ENCODE measurements at places on chromosomes 5 and 9. TPM values are rescaled to one million over a fixed set of nuclear protein-coding genes. Genes with fewer than 3 reads are reported as not detected.

GRCh38 chr9:78303377-78304062 is 6.6 kb downstream of the PSAT1 start:
- DNase-seq, result no peak
- H3K27me3 ChIP-seq, result no peaks in the 10 kb centered on the region
- no peak overlapping the region for H3K4me3 ChIP-seq
- H3K4me1 ChIP-seq, result peaks cover 29% of the 10 kb centered on the region
- peak overlapping the region; percentile 3 for H3K27ac ChIP-seq

- H3K36me3 ChIP-seq, result no peaks in the 10 kb centered on the region
- no peaks in the 10 kb centered on the region for H3K27me3 ChIP-seq
- DNase-seq, result no peak
- H3K4me3 ChIP-seq, result no peak overlapping the region
Measured at GRCh38 chr5:59537961-59538749, 355.4 kb downstream of the PDE4D start.

Gene PCDHGA3
- 0.33 TPM for polyA plus RNA-seq

Gene LCN15
- polyA plus RNA-seq, result not detected

- no peaks in the 10 kb centered on the region for H3K4me1 ChIP-seq
- DNase-seq, result peak; percentile 97
- H3K27ac ChIP-seq, result no peak within 1 kb of the TSS
- no peaks in the 10 kb centered on the region for H3K27me3 ChIP-seq
Measured at GRCh38 chr9:93058355-93059010, at the start of gene SUSD3. Gene SUSD3, plus strand, starts transcription at chr9:93058701. Its CDS starts 42 bp downstream, at chr9:93058743.

Gene PTGDS
- polyA plus RNA-seq, result not detected

GRCh38 chr5:138955671-138956295 is 80.6 kb upstream of the LRRTM2 start:
- no peak overlapping the region for H3K27ac ChIP-seq
- H3K4me1 ChIP-seq, result peaks cover 16% of the 10 kb centered on the region
- no peak overlapping the region for H3K4me3 ChIP-seq

- H3K4me3 ChIP-seq, result no peak overlapping the region
- no peak overlapping the region for H3K27ac ChIP-seq
- H3K27me3 ChIP-seq, result no peaks in the 10 kb centered on the region
- H3K4me1 ChIP-seq, result no peaks in the 10 kb centered on the region
Measured at GRCh38 chr5:155780260-155780659, 546.7 kb upstream of the SGCD start.

- H3K4me3 ChIP-seq, result no peak overlapping the region
- DNase-seq, result no peak
- peak overlapping the region; percentile 34 for H3K27ac ChIP-seq
- H3K4me1 ChIP-seq, result peaks cover 30% of the 10 kb centered on the region
Measured at GRCh38 chr5:160293901-160294561, 18.3 kb downstream of the CCNJL start.

Gene CBY3
- polyA plus RNA-seq, result not detected

DNA sequence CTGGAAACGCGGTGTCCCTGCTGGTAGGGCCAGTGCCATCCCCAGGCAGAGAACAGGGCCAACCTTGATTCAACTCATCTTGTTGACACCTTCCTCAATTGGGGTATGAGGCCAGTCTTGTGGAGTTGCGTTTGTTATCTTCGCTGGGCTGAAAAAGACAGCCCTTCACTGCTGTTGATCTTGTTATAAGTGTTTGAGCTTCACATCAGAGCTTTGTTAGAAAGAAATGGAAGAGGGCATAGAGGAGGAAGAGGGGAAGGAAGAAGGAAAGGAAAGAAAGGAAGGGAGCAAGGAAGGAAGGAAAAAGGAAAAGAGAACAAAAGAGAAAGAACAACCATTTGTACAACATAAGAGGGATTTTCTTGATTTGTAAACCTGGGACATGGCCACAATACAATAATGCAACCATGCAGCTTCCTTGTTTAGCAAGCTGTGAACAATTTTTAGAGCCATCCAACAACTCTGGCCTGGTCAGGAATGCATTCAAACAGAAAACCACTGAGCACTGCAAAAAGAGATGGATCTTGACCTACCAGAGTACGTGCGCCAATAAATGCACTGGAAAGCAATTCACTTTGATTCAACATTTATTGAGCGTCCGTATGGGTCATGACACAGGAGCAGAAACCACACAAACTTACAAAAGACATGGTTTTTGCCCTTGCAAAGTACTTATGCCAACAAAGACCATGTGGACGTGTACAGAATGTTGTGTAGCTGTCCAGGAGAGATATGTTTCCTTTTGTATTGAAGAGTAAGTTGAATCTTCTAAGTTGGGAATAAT is 152.9 kb downstream of the TLE1 start:
- no peak overlapping the region for H3K27ac ChIP-seq
- H3K4me3 ChIP-seq, result no peak overlapping the region
- no peaks in the 10 kb centered on the region for H3K36me3 ChIP-seq
- H3K27me3 ChIP-seq, result no peaks in the 10 kb centered on the region

DNA sequence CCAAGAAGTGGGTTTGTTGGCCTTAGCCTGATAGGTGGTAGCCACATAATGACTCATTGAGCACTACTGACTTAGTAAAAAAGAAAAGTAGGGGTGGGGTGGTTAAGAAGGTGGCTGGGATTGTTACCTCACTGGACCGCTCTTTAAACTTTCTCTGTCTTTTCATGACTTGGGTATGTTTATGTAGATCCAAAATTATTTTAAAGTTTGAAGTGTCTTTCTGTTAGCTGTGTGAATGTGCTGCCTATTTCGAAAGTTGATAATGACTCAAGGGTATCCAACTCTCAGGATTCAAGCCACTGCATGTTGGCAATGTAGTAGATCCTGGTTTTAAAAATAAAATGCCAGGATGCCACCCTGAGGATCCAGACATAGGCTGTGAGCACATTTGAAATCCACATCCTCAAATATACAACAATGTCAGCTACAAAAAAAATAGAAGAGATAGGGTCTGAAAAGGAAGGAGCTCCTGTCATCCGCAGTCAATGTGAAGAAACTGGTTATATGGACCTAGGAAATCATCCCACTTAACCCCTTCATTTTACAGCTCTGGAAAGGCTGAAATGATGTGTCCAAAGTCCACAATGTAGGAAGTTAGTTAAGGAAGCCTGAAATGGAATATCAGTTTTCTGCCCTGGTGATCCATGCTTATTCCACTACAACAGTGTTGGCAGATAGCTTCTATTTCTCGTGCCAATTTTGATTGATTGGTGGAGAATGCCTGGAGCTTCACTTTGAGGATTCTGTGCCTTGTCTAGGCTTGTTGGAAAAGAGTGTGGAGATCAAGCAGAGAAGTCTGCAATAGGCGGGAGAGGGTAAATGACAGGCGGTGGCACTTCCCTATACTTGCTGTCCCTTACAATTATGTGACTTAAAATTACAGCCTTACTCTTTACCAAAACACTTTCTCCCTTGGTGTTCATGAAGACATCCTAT is 23.4 kb downstream of the ZNF462 start:
- H3K4me1 ChIP-seq, result peaks cover 6% of the 10 kb centered on the region
- DNase-seq, result no peak
- no peaks in the 10 kb centered on the region for H3K36me3 ChIP-seq
- H3K27me3 ChIP-seq, result no peaks in the 10 kb centered on the region
